Dermis microvascular lymphatic vessel endothelial cell (primary cell): ENCODE measurements at places on chromosomes 13 and 19. TPM values are rescaled to one million over a fixed set of nuclear protein-coding genes. Genes with fewer than 3 reads are reported as not detected.

GRCh38 chr13:30900952-30901749 is 4.9 kb upstream of the MEDAG start:
- no peak for DNase-seq

The F10 gene
- total RNA-seq, result not detected in 2 replicates

The C19orf73 gene
- 0.13 and 0.25 TPM in 2 replicates for total RNA-seq

- DNase-seq, result no peak
Observed at GRCh38 chr19:12833418-12833737, 1.0 kb downstream of the RTBDN start.

The BSPH1 gene
- not detected in 2 replicates for total RNA-seq

The MYO16 gene
- not detected in 2 replicates for total RNA-seq

DNA sequence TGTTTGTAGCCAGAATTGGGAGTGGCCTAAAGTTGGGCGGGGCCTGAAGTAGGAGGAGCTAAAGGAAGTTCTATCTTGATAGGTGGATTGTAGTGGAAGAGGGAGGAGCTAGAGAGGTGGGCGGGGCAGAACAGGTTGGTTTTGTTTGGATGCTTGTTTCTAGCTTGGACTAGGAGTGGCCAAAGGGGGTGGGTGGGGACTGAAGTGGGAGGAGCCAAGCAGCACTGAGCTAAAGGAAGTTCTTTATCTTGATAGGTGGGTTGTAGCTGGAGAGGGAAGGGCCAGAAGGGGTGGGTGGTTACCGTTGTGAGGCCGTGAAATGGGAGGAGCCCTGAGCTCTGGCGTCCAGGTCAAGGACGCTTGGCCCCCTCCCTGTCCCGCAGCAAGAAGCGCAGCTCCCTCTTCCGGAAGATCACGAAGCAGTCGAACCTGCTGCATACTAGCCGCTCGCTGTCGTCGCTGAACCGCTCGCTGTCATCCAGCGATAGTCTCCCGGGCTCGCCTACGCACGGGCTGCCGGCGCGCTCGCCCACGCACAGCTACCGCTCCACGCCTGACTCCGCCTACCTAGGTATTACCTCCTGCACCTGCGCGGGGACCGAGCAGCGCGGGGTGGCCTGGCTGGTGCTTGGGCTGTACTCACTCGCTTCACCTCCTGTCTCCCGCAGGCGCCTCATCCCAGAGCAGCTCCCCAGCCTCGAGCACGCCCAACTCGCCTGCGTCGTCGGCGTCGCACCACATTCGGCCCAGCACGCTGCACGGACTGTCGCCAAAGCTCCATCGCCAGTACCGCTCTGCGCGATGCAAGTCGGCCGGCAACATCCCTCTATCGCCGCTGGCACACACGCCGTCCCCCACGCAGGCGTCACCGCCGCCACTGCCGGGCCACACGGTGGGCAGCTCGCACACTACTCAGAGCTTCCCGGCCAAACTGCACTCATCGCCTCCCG is 8.0 kb downstream of the DNASE2 start:
- DNase-seq, result peak; percentile 67

GRCh38 chr13:89150362-89150761 is 1479.2 kb downstream of the SLITRK5 start:
- DNase-seq, result no peak

The PCDH17 gene
- total RNA-seq, result 0.39 and 1.1 TPM in 2 replicates

The SLITRK6 gene
- total RNA-seq, result not detected in 2 replicates

DNA sequence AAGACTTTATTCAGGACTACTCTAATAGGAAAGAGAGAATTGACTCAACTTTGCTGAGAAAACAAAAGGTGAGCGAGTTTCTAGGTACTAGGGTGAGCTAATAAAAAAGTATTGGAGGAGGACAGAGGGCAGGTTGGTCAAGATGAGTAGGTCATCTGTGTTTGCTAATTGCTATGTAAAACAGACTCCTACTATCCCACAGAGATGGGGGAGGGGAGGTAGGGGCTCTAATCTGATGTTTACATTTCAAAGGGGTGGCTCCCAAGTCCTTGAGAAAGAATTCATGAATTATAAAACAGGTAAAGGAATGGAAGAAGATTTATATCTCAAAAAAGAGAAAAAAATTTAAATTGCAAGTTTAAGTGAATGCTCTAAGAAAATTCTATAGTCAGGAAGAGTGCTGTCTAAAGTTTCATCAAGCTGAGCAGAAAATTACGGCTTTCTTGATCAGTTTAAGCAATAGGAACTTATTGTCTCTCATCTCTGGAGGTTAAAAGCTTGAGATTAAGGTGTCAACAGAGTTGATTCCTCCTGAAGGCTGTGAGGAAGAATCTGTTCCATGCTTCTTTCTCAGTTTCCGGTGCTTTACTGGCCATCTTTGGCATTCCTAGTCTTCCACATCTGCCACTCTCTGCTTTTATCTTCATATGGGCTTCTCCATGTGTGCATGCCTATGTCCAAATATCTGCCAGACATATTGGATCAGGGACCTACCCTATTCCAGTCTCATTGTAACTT is 790.3 kb downstream of the SLITRK5 start:
- no peak for DNase-seq

DNA sequence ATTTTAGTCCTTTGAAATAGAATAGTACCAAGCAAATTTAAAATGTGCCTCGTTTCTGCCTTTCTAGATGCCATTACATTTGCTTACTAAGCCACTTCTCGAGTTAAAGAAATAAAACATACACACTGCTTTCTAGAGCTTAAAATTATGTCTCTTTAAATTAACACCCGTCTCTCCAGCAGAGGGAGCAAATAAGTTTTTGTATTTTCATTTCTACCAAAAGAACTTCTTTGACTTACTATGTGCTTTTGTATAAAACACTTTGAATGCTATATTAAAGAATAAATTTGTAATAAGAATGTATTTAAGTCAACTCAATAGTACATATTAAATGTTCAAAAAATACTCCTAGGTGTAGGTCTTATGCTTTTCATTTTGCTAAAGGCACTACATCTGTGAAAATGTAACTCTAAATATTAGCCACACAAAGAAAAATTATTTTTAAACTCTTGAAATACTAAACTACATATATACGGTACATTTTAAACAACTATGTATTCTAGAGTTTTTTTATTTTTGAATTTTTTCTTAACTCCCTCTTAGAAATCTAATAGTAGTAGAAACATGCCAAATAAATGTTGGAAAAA is 269.3 kb upstream of the MIR17HG start:
- DNase-seq, result no peak

DNA sequence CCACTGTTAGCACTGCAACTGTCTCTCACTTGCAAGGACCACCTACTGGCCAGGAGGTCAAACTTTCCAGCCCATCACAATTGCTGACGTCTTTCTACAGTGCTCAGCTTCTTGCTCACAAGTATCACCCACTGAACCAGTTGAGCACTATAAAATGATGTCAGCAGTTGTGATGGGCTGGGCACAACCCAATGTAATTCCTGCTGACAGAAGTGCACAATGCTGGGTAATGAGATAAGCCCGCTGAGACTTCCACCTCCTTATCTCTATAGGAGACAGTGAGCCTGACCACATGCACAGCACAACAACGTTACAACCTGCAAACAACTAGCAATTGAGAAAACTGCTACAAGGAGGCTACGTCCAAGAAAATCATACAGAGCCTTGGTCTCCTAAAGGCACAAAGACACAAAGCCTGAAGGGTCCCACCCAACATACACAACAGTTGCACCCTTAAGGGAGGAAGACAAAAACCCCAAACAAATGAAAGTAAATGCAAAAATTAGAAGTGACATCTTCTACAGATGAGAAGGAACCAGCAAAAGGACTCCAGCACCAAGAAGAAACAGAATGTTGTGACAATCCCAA is 273.2 kb downstream of the LIG4 start:
- DNase-seq, result no peak

GRCh38 chr19:55400281-55401087 is 7.1 kb downstream of the UBE2S start:
- no peak for DNase-seq

DNA sequence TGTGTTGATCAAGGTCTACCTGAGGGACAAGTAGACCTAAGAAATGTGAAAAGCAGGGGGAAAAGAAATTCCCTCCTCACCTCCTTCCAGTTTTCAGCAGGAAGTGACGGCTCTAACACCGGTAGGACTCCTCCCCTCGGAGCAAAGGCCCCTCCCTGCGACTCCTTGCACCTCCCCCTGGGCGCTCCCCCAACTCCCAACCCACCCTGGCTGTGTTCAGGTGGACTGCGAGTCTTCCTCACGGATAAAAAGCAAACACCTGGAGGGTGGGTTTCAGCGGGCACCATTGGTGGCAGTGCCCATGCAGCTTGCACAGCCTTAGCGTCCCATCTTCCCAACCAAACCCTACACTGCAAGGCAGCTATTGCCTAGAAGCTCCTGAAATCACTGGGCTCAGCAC is 124.5 kb downstream of the COL4A1 start:
- no peak for DNase-seq

GRCh38 chr13:100828226-100828625 is 153.6 kb upstream of the TMTC4 start:
- no peak for DNase-seq

- peak; percentile 66 for DNase-seq
Observed at GRCh38 chr13:46679369-46680120, 117.4 kb downstream of the ESD start.

The PGLYRP2 gene
- not detected in 2 replicates for total RNA-seq

The AMER2 gene
- not detected in 2 replicates for total RNA-seq

DNA sequence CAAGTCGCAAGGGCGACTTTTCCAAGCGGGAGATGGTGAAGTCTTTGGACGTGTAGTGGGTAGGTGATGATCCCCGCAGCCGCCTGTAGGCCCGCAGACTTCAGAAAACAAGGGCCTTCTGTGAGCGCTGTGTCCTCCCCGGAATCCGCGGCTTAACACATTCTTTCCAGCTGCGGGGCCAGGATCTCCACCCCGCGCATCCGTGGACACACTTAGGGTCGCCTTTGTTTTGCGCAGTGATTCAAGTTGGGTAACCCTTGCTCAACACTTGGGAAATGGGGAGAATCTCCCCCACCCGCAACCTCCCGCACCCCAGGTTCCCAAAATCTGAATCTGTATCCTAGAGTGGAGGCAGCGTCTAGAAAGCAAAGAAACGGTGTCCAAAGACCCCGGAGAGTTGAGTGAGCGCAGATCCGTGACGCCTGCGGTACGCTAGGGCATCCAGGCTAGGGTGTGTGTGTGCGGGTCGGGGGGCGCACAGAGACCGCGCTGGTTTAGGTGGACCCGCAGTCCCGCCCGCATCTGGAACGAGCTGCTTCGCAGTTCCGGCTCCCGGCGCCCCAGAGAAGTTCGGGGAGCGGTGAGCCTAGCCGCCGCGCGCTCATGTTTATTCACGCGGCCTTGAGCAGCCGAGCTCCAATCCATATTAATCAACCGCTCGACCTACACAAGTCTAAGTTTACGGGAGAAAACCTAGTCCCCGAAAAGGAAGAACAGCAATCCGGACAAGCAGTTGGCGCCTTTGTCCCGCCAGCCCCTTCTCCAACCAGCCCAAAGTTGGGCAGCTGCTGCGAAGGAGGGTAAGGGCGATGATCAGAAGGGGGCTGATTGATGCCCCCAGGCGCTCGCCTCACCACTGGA is 9.9 kb downstream of the SOX21 start:
- DNase-seq, result no peak

The ZNF730 gene
- 1.3 and 1.7 TPM in 2 replicates for total RNA-seq
